ENCODE measurements at places on chromosomes 13 and 19.
A peak's percentile ranks its signal among the peaks of the same experiment; 100 is the strongest.

DNA sequence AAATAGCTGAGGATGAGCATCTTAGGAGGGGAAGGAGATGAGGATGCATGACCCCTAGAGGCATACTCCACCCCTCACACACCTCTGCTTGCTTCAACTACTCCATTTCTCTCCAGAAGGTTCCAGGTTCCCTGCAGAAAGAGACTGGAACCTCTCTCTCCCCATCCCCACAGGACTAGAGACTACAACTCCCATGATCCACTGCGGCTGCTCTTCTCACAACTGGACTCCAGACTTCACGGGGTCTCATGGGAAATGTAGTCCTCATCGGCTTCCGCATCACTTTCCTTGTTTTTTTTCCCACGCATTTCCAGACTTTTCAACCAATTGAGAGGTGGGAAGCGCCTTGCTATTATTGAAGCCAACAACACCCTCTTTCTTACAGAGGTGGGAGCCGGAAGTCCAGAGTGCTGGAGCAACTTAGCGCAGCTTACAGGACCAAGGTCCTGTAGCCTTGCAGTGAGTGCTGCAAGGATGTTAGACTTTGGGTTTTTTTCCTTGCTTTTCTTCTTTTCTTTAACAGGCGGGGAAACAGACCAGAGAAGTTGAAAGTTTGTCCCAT lies 13.9 kb upstream of the CACNG6 start:
- peak; percentile 70 for DNase-seq

- DNase-seq, result no peak
Observed at GRCh38 chr13:86830046-86830445, 841.1 kb upstream of the SLITRK5 start.

DNA sequence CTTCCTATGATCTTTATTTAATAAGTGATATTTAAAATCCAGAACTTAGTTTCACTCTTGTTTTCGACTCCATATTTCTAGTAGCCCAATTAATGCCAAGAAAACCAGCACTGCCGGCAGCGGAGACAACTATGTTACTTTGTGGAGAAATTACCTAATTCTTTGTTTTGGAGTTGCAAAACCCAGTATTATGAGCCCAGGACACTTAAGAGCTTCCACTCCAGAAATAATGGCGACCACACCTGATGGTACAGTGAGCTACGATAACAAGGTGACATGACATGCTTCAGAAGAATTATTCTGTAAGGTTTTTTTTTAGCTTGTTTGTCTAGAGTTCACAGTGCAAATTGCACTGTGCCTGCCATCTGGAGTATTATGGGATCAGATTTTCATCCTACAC lies 136.4 kb downstream of the ZAR1L start:
- DNase-seq, result no peak

- peak; percentile 67 for DNase-seq
Observed at GRCh38 chr19:51448411-51449016, 9.7 kb downstream of the SIGLEC8 start.

- DNase-seq, result no peak
Observed at GRCh38 chr13:72186730-72187422, 319.9 kb upstream of the DACH1 start.

GRCh38 chr19:7521551-7522071 lies 813 bp upstream of the MCOLN1 start:
- DNase-seq, result no peak

- no peak for DNase-seq
Observed at GRCh38 chr13:61777899-61778298, 362.2 kb upstream of the PCDH20 start.

Measured in activated CD4-positive, alpha-beta T cell treated with anti-CD3 and anti-CD28 coated beads, Interleukin-10, Interleukin-2, amounts not matched to agents 100 ng/mL and 50 ng/mL, durations not matched to agents 16 hours and 8 hours (primary cell).